ENCODE measurements at places on chromosomes 16 and 17.

DNA sequence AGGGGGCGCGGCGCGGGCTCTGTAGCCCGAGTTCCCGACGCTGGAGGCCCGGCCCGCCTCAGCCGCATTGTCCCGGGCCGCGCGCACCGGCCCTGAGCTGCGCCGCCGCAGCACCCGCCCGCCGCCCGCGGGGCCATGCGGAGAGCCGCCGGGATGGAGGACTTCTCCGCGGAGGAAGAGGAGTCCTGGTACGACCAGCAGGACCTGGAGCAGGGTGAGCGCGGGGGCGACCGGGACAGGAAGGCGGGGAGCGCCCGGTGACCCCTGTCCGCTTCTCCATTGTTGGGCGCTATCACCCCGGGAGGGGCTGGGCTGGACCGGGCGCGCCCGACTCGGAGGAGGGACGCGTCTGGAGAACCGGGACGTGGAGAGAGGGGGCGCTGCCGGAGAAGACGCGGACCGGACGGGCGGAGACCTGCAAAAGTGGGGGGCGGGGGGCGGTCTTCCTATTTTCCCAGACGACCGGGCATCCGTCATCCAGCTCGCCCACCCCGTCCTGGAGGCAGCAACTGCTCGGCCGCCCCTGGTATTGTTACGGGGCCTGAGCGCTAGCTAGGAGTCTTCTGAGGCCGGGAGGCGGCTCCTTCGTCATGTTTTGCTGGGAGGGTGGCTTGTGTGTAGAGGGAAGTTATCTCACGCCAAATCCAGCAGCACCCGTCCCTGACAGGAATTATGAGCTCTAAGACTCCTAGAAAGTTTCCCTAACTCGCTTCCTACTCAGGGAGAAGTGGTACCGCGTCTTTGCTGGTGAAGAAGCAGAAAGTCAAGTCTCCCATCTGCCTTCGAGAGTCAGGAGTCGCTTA, 678 bp downstream of the CDR2L start:
- peak; percentile 48 for DNase-seq

DNA sequence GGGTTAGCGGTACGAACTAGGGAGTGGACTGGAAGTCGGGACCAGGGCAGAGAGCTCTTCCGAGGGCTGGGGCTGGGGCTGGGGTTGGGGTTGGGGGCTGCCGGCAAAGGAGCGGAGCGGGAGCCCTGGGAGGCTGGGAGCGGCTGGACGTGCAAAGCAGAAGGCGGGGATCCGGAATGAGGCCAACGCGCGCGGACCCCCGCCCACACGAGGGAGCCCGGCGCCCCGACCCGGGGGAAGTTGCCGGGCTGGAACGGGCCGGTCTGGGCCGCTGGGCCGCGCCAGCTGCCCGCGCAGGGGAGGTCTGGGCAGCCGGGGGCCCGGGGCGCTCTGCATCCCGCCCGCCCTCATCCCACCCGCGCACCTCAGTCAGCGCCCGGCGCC, 323 bp downstream of the ST3GAL2 start:
- DNase-seq: no peak

GRCh38 chr17:48630925-48631692, 5.0 kb upstream of the HOXB9 start:
- DNase-seq: no peak

DNA sequence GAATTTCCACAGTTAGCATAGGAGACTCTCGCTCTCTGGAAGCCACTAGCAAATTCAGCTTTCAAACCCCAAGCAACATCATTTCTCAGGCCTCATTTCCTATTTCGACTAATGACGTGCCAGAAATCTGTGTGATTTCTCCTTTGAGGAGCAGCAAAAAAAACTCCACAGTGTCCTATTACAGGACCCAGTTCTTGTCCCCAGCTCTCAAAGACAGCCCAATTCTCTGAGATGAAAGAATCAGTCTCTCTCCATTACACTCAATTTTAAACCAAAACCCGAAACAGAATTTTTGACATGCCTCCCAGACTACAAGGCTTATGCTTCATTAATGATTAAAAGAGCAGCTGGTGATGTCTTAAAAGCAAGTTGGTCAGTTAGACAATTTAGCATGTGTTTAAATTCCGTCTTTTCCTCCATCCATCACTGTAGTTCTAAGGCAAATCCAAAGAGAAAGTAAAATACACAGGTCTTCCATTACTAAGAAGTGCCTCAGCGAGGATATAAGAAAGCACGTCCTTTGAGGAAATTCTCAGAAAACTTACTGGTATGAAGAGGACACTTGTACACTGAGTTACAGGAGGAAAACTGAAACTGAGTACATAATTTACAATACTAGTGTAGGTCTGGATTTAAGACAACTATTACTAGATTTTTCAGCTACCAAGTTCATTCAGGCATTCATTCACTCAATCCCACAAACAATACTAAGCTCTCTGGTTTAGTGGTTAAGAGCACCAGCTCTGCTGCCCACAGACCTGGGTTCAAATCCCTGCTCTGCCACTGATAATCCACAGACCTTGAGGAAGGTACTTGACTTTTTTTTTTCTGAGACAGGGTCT, 12.5 kb downstream of the TOM1L2 start:
- DNase-seq: no peak

- no peak for DNase-seq
These were observed at the start of gene PRSS27 for GRCh38 chr16:2720064-2720457. TSS of gene PRSS27 (minus strand) at chr16:2720224. CDS start at chr16:2720160, 64 bp downstream.

DNA sequence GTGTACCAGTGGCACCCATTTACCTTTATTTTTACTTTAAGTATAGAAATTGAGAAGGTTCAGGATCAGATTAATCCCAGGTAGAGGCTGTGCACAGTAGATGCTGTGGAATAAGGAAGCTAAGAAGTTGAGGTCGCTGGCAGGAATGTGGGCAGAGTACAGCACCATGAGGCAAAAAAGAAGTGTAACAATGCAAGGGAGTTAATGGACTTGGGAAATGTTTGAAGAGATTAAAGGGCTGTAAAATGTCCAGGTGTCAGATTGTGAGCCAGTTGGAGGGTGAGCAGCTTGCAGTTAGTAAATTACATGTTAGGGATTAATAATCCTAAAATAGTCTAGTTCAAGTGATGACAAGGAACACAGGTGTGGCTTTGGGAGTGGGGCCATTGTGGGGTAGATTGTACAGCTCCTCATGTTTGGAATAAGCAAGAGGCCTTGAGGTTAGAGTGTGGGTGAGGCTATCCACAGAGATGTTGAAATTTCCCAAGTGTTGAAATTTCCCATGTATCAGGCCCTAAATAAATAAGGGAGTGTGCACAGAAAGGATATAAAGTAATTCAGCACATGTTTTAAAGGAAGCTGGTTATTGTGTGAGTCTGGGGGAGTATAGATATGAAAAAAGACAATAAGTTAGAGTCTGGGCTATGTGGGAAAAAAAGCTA, 21.5 kb downstream of the TAT start:
- DNase-seq: no peak

DNA sequence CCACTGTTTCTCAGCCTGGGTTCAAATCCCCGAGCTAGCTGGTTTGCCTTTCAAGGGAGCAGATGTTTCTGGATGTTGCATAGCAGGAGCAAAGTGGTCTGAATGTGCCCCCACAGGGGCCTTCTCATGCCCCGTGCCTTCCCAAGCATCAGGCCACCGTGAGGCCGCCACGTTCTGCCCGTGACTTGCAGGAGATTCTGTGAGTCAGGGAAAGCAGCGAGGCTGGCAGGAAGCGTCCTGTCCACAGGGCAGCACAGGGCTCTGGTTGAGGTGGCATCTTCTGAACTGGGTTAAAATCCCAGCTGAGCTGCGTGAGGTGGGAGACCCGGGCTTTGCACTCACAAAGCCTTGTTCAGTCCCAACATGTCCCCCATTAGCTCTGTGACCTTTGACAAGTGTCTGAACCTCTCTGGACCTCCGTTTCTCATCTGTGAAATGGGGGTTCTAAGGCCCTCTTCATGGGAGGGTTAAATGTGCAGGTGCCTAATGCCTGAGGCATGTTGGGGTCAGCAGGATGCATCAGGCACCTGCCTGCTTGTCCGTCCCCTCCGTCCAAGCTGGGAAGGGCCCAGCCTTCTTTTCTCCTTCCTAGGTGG, 94.8 kb upstream of the PLCG2 start:
- DNase-seq: no peak

GRCh38 chr17:67474081-67474661, 97.1 kb downstream of the PITPNC1 start:
- no peak for DNase-seq

GRCh38 chr16:89244754-89245153, 27.3 kb downstream of the ZNF778 start:
- no peak for DNase-seq

DNA sequence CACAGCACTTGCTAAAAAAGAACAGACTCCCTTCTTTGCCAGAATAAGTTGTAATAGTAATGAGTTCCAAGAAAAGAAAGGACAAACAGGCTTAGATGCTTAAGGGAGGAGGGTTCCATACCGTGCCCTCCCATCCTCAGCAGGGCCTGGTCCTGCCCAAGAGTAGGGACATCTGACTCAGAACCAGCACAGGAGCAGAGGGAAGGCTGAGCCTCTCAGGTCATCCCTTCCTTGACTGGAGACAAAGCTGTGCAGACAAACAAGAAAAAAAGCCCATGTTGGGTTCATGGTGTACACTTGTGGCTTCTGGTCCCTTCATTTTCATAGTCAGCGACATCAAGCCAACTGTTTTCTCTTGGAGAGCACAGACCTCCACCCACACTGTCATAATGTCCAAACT, 44.2 kb upstream of the NDRG4 start:
- no peak for DNase-seq

DNA sequence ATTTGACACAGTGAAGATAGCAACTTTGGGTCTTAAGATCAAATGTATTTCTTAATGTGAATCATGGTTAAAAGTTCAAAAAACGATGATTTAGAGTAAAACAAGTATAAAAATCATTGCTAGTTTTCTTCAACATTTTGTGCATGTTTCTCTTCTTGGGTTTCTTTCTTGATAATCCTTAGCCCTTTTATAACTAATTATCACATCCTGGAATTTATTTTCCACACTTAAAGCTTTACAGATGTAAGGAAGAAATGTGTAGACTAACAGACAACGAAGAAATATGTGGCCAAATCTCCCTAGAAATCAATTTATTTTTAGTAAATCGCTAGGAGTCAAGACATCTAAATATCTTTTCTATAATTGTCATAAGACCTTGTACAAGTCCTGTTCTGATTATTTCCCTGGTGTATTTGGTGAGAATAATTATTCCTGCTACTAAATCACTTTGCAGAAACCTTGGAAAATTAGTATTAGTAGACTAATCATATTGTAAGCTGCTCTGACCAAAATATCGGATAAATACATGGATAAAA, 4.9 kb downstream of the NACA2 start:
- no peak for DNase-seq

- no peak for DNase-seq
These were observed 117.0 kb downstream of the RGS9 start for GRCh38 chr17:65254166-65254565.

GRCh38 chr16:80125677-80126076, 415.1 kb upstream of the DYNLRB2 start:
- no peak for DNase-seq

- DNase-seq: no peak
These were observed 117.3 kb upstream of the CORO6 start for GRCh38 chr17:29740017-29740416.

GRCh38 chr17:39688945-39689344, 1.1 kb upstream of the PGAP3 start:
- DNase-seq: no peak

- no peak for DNase-seq
These were observed 18.4 kb downstream of the CHD9NB start for GRCh38 chr16:53034306-53034705.

GRCh38 chr17:33396818-33397217, 103.7 kb upstream of the ASIC2 start:
- no peak for DNase-seq

DNA sequence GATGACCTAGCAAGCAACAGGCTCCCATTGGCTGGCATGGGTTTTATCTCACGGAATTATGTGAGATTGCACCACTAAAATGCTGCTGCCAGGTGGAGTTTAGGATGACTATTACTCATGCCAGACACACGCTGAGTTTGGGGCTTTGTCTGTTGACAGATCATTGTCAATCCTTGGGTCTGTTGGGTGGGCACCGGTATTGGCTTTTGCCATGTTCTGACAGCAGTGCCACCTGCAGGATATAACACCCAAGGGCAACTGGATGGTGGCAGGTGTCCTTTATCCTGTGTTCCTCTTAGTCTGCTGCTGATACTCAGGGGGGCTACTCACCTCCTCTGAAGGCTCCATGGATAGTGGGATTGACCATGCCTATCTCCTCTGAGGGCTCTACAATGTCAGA, 221.6 kb upstream of the DYNLRB2 start:
- DNase-seq: no peak

DNA sequence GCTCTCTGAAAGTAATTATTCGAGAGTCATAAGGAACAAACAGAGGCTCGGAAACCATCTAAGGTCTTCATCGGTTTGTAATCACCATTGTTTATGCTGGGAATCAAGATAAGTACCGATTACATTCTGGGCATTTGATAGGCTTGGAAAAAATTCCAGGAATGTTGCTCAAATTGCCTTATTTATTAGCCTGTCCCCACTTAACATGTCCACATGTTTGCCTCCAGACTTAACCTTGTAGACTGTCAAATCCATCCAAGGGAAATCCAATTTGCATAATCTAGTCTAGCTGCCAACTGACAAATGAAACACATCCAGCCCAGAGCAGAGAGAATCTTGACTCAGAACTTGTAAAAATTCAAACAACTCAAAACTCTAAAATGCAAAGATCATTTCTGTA, 51.3 kb upstream of the TMC5 start:
- no peak for DNase-seq

- no peak for DNase-seq
These were observed 45.2 kb downstream of the SLC6A2 start for GRCh38 chr16:55700961-55701360.

DNA sequence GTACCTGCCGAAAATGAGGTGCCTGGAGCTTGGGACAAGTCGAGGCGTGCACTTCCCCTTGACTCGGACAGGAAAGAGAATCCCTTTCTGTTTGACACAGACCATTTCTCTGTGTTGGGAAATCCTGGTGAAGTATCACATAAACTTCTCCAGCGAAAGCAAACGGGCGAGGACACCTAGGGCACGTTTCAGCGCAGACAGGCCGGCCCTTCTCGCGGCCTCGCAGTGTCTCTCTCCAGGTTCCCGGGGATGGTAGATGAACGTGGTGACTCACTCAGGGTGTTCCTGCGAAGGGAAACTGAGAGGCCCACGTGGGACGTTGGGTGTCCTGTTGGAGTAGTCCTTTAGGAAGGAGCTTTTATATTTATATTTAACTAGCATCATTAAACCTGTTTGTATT, 36.3 kb upstream of the ZNF750 start:
- DNase-seq: peak; percentile 62

DNA sequence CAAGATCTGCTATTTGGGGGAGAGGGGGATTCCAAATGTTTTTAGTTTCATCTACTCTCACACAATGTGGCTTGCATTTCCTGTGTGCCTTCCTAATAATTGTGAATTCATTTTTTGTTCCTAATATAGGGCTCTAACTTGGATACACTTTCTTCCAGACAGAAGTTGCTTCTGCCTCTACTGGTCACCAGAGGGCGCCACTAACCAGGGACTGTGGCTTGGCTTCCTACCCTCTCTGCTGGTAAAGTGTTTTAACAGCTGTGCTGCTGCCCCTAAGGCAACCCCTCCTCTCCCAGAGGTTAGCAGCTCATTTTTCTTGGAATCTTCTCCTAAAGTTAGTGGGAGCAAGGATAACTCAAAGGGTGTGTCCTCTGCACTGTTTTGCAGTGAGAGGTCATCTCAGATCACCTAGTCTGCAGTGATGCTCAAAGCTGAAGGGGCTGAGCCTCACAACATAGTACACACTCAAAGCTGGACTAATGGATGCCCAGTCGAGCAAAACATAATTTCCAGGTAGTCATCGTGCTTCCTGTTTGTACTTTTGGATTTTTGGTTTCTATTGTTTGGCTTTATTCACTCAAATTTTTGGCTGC, 5.0 kb upstream of the PRSS54 start:
- no peak for DNase-seq

GRCh38 chr16:56019274-56019673, 144.1 kb upstream of the CES5A start:
- no peak for DNase-seq
